ENCODE measurements at places on chromosomes 2 and 18.

DNA sequence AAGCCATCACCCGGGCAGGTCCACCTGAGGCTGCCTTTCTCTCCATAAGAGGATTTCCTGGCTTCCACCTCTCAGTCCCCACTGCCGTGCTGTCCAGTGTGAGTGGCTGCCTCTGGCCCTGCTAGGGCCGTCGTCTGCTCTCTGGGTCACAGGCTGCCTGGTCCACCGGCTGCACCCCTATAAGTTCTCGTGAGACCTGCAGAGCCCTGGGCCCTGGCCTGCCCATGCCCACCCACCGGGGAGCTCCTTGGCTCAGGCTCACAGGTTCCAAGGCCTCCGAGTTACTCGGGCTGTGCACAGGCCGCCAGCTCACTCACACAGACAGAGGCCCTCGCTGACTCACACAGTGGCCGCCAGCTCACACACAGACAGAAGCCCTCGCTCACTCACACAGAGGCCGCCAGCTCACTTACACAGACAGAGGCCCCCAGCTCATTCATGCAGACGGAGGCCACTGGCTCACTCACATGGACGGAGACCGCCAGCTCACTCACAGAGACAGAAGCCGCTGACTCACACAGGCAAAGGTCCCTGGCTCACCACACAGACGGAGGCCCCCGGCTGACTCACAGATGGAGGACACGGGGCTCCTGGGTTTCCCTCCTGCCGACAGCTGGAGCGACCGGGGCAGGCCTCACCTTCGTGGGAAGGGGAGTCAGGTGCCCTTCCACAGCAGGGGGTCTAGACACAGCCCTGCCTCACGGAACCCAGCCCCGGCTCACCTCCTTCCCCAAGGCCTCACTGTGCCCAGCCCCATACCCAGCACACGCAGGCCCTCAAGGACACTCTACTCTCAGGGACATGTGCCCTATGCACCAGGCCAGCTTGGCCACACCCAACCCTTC lies 334.1 kb upstream of the MYT1L start:
- no peak for DNase-seq

- no peak for DNase-seq
Measured at GRCh38 chr18:32333781-32334180, 136.9 kb downstream of the GAREM1 start.

- peak; percentile 69 for DNase-seq
Measured at GRCh38 chr18:10442551-10442971, 11.9 kb upstream of the APCDD1 start.

- no peak for DNase-seq
Measured at GRCh38 chr18:69974365-69974764, 26.7 kb upstream of the CD226 start.

GRCh38 chr2:233120459-233120858 lies 60.3 kb downstream of the INPP5D start:
- DNase-seq: no peak

DNA sequence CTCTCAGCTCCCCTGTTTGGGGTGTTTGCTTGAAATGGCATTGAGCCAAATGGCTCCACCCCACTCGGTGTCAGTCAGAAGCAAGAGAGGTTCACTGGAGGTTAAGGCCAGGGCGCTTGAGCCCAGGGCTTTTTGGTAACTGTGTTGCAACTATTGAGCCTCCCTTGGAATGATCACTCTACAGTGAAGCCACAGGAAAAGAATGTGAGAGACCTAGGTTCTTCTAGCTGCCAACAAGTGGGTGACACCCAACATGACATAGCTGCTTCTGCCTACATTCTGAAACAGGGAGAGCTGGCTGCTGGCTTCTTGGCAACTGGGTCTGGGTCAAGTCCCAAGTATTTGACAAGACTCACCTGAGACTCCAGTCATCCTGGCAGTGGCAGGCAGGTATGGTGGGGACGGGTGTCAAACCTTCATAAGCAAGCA lies 7.1 kb upstream of the GRHL1 start:
- no peak for DNase-seq

DNA sequence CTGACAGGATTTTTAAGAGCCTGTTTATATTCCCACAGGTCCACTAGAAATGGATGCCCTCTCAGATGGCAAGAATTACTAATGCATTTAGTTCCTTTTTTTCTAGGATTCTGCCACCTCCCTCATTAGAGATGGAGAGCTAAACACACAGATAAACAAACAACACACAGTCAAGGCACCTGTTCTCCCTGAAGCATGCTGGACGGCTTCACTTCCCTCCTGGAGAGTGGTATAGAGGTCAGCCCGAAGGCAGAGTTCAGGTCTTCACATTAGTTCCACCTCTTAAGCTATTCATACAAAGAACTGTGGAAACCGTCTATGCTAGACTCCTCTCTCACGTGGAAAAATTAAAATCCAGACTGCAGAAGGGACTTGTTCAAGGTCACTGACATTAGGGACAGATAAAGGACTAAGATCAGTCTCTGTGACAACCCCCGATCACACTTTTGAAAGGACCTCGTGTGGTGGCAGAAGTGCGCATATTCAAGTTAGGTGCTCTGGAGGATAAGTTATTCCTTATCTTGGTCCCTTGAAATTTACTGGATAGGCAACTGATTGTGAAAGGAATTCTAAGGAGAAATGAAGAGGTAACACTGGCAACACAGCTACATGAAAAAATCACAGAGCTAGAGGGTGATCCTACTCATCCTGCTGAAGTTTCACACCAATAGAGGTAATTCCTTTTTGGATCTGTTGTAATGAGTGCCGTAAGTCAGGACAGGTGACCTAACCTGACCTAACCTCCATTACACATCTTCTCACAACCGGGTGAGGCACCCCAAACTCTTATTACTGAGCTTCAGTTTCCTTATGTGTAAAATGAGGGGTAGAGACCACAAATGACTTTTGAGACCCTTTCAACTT lies 75.1 kb downstream of the SPRED2 start:
- DNase-seq: no peak

DNA sequence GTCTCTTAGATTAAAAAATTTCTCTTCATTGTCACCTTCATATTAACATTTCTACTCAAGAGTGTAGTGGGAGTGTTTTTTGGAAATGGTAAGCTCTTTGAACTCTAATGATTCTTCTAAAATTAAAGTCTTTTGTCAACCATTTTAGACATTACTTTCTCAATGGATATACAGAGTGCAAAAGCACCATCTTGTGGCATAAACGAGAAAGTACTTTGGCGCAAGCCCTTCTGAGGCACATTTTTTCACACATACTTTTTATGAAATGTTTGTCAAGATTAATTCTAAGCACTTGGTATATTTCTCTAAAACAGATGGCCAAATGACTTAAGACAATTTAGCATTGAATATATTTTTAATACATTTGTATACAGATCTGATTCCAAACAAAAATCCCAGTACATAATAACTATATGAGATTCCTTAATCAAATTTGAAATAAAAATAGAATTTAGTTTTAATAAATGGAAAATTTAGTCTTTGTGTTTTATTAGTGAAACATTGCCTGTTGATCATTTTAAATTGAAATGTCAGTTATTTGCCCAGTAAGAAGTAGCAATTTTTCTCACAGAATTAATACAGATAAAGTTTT lies 63.3 kb upstream of the GALNT5 start:
- no peak for DNase-seq

- no peak for DNase-seq
Measured at GRCh38 chr18:407626-408224, 92.8 kb downstream of the COLEC12 start.

DNA sequence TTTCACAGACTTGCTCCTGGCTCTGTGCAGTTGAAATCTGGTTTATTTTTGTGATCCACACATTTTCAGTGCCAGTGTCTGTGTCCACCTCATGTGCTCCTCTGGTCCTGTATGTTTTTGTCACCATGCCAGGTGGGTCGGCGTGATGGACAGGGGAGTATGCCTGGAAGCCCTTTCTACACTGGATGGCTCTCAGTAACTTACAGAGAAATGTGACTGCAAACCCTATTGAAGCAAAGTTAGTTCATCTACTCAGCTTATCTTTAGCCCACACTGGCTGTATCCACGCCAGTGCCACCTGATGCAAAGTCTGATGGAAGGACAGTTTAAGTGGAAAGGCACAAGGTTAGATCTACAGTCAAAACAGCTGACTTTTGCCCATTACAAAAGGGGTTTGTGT lies 4.3 kb downstream of the IMPA2 start:
- no peak for DNase-seq

DNA sequence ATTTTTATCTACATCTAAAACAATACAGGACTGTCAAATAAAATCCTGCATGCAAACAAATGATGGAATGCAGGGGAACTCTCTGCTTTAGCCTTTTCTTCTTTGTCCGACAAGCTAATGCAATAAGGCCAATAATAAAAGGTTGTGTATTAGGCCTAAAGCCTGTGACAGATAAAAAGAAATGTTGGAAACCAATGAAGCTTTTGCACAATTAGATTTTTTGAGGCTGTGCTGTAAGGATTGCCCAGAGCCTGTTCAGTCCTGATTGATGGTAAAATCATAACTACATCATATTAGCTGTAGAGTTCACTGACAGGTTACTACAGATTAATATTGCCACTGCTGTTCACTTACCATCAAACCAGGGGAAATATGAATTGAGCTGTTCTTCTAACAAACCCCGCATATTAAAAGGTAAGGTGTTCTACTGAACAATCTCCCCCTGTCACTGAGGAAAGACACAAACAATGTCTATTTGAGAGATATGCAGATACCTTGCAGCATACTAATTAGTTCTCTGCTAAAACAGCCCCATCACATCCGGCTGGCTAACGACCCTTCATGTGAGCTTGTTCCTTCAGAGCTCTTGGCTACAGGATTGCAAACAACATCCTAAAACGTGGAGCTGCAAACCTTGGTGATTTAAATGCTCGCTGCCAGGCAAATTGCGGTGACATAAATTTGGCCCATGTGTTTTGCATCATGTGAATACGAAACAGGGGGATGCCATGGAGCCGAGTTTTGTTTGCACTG lies 305.4 kb downstream of the MTX2 start:
- DNase-seq: no peak

DNA sequence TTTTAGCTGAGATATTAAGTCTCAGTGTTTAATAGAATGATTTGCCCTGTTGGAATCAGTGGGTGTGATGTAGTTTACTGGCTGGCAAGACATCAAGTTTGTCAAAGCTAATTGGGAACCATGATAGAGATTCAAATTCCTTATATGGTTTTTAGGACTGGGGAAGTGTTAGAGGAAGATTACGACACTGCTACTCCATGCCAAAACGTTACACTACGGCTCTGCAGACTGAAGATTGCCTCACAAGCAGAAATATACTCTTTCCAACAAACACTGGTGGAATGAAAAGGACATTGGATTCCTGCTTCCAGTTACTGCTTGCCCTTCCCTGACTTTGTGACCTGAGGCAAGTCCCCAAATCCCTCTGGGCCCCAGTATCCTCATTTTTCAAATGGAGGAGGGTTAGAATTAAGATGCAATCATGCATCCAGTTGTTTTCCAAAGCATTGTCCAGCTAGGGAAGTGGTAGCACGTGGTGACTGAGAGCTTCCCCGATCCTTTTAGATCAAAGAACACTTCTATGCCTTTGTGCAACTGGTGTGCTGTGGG lies 147.6 kb downstream of the CDC42EP3 start:
- DNase-seq: no peak

- DNase-seq: no peak
Measured at GRCh38 chr18:2642771-2643170, 12.8 kb upstream of the SMCHD1 start.

DNA sequence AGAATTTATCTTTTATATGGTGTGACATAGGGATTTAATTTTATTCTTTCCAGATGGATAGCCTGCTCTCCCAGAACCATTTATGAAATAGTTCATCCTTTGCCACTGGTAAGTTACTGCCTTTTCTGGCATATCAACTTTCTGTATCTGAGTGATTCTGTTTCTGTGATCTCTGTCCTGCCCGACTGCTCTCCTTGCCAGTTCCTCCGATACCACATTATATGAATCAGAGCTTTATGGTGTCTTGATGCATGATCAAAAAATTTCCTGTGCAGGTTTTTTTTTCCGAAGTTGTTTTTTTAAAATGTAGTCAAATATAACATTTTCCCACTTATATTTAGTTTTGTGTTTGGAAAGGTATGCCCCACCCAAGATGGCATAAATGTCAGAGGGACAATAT lies 242.5 kb downstream of the CYP26B1 start:
- no peak for DNase-seq

GRCh38 chr2:63811063-63811462 lies 30.6 kb upstream of the UGP2 start:
- DNase-seq: no peak

- DNase-seq: peak; percentile 16
Measured at GRCh38 chr2:233443511-233444183, 89.4 kb downstream of the DGKD start.

- DNase-seq: no peak
Measured at GRCh38 chr18:24055878-24056277, 41.3 kb downstream of the TTC39C start.

DNA sequence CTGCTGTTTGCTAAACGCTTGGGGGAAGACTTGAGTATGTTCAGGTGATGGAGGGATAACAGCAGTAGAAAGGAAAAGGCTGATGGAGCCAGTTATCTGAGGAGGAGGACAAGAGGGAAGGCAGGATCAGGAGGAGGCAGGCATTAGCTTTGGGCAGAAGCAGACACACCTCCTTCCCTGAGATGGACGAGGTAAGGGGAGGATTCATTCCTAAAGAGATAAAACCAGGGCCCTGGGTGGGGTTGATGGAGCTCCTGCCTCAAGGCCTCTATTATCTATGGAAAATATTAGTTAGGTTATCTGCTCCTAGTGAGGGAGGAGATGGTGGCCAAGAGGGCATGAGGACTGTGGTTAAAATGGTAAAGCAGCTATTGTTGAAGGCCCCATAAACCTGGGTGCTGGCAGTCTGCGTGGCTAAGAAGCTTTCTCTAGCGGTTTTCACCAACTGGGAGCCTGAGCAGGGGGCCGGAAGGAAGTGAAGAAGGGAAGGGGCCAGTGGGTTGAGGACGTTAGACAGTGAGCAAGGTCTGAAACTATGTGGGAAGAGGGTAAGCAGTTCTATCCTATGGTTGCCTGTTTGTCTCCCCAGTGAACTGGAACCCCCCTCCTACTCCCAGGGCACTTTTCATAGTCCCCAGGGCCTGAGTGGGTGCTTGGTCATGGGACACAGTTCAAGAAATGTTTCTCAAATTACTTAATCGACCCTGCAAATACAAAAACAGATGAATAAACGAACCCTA lies 56.6 kb upstream of the HK2 start:
- no peak for DNase-seq

DNA sequence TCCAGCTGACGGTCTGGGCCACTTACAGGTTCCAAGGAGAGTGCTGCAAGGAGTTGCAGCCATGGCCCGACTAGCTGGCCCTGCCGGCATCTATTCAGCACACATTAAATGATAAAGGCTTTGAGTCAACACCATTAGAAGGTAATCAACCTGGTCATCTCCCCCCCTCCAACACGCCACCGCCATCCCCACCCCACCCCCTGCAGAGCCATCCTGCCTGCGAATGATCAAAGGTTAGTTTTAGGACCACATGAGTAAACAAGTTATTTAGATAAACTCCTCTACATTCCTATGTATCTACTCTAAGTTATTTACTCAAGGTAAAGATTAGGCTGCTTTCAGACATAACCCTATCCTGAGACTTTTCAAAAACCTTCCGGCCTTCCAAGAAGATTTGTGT lies 349.3 kb upstream of the SLC39A10 start:
- no peak for DNase-seq

GRCh38 chr2:128423788-128424165 lies 105.1 kb upstream of the HS6ST1 start:
- no peak for DNase-seq

Measured in nucleus accumbens (tissue), 56 donors.